ENCODE measurements at places on chromosomes 7 and 10.
A peak's percentile ranks its signal among the peaks of the same experiment; 100 is the strongest.

GRCh38 chr7:145378197-145378596 lies 542.3 kb upstream of the TPK1 start:
- no peak for DNase-seq

DNA sequence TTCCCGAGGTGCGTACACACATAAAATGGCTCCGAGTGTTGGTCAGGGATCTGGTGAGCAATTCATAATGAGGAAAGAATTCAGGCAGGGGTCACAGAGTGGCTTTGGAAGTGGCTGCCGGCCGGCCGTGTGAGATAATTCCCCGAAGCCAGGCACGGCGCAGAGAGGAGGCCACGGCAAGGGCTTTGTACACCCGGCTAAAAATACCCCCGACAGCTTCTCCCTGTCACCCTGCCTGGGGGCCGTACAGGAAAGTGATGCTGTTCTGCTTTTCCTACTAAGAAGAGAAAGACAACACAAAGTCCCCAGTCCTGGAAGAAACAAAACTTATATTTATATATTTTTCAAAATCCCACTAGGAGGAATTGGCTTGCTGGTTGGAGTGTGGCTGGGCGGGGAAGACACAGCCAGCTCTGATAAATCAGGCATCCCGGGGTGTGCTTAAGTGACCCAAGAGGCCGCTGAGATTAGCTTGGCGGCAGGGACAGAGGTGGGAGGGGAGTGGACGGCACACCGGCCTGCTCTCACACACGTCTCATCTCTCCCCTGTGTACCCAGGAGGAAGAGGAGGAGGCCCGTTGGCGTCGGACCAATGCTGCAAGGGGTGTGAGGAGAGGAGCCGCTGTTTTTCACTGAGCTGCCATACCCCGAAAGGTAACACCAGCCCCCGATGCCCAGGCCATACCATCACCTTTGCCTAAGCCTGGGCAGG lies 70.5 kb downstream of the ZMIZ1 start:
- no peak for DNase-seq

- peak; percentile 58 for DNase-seq
These were observed 71.6 kb upstream of the GJD4 start for GRCh38 chr10:35533565-35533964.

DNA sequence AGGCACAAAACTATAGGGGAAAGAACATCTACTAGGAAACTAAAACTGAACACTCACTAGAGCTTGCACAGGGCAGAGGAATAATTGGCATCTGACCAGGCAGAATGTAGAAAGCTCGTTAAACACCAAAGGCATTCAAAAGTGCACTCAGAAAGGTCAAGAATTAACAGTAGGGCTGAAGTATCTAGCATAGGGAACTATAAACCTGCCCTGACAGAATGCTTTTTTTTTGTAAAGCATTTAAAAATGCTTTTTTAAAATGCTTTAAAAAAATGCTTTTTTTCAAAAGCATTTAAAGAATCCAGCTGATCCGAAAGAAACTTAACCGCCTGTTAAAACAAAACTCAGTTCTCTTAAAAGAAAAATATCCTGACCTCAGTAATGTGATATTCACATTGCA lies 74.6 kb upstream of the EGFR start:
- no peak for DNase-seq

Measured in NCI-H2081 treated with DMSO at 0.1 percent for 48 hours (cell line).